ENCODE measurements at places on chromosomes 12 and 14. TPM values are rescaled to one million over a fixed set of nuclear protein-coding genes. Genes with fewer than 3 reads are reported as not detected.

The RNASE7 gene
- 17.4 TPM for polyA plus RNA-seq

- DNase-seq: no peak
- peaks cover 20% of the 10 kb centered on the region for H3K4me1 ChIP-seq
- peak overlapping the region; percentile 82 for H3K27ac ChIP-seq
- H3K36me3 ChIP-seq: peaks cover 5% of the 10 kb centered on the region
Measured at GRCh38 chr12:50112456-50113218, 601 bp downstream of the COX14 start.

- peaks cover 2% of the 10 kb centered on the region for H3K36me3 ChIP-seq
- peak; percentile 98 for DNase-seq
- H3K4me1 ChIP-seq: peaks cover 13% of the 10 kb centered on the region
- no peak overlapping the region for H3K27ac ChIP-seq
- H3K4me3 ChIP-seq: no peak overlapping the region
Measured at GRCh38 chr14:55556929-55557623, 22.9 kb upstream of the KTN1 start.

DNA sequence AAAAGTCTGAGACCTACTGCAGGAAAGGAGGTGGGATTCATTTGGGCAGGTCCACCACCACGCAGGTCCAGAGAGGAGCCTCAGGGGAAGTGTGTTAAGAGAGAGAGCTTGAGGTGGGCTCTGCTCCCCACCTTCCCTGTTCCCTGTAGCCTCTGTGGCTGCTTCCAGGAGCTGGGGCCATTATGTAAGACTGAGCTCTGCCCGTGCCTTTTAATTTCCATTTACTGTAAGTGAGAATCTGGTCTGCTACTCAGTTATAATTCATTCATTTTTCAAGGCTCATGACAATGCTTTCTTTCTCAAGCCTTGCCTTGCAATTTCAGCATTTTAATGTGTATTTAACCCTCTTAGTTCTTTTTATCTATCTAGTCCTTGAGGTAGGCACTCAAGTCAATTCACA, 8.3 kb downstream of the SLC4A8 start:
- DNase-seq: no peak
- H3K4me1 ChIP-seq: no peaks in the 10 kb centered on the region
- no peaks in the 10 kb centered on the region for H3K36me3 ChIP-seq
